Activated CD8-positive, alpha-beta memory T cell treated with anti-CD3 and anti-CD28 coated beads, Interleukin-2, amount 50 U/mL, for 48 hours (primary cell): ENCODE measurements at places on chromosomes 1 and 21.

DNA sequence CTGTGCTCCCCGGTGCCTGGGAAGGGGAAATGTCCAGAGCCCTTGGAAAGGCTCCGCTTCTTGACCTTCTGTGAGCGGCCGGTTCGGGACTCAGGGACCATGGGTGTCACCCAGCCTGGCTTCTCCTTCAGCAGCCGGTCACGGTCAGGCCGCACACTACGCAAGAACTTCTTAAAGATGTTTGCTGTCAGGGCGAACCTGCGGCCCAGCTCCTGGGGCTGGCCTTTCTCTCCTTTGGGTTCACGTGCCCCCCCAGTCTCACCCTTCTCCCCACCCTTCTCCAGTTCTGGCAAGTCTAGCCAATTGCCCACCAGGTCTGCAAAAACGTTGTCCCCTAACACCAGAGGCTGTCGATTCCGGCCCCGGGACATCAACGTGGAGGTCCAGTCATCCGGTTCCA, 12.1 kb downstream of the INKA2 start:
- DNase-seq: peak; percentile 40

- DNase-seq: no peak
Observed at GRCh38 chr1:161359291-161359690, 8.4 kb downstream of the CFAP126 start.

GRCh38 chr1:95311014-95311413, 77.0 kb downstream of the RWDD3 start:
- DNase-seq: no peak

DNA sequence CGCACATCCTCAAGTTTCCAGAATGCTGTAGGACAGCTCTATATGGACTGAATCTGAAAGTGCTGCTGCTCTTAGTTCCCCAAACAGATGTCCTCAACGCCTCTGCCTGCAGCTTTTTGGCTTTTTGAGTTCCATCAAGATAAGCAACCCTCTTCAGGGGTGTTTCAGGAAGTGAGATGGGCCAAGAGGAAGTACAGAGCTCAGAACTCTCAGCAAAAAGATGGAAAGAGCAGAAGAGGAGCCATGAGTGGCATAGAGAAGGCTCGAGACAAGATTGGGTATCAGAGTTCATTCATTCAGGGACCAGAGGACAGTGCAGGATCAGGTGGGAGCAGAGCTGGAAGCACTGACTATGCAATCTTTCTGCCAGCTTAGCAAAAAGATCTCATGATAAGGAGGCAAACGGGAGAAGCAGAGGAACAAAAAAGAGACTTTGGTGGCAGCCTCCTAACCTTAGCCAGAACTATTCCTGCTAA, at the start of the genes ADORA3 and TMIGD3:
TSS of gene ADORA3 (minus strand) at position 49 of the 476 bp plus-strand sequence. CDS start 279 bp downstream, outside the sequence.
TSS of gene TMIGD3 (minus strand) at position 49 of the 476 bp plus-strand sequence. CDS start 279 bp downstream, outside the sequence.
- DNase-seq: no peak

DNA sequence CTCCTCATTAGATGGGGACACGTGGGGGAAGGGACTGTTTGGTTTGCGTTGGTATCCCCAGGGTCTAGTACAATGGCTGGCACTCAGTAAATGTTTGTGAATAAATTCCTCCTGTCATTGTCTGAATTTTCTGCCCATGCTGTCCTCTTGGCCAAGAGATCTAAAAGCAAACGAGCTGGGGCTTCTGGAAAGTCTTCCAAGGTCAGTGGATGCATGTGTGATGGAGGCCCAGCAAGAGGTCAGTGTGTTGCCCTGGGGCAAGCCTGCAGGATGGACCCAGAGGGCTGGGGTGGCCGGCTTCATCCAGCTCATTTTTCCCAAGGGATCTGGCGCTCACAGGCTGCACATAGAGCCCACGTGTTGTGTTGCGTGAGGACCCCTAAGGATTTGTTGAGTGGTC, 30.0 kb upstream of the JUN start:
- DNase-seq: no peak

- DNase-seq: no peak
Observed at GRCh38 chr1:9344426-9345200, 51.9 kb downstream of the SPSB1 start.

DNA sequence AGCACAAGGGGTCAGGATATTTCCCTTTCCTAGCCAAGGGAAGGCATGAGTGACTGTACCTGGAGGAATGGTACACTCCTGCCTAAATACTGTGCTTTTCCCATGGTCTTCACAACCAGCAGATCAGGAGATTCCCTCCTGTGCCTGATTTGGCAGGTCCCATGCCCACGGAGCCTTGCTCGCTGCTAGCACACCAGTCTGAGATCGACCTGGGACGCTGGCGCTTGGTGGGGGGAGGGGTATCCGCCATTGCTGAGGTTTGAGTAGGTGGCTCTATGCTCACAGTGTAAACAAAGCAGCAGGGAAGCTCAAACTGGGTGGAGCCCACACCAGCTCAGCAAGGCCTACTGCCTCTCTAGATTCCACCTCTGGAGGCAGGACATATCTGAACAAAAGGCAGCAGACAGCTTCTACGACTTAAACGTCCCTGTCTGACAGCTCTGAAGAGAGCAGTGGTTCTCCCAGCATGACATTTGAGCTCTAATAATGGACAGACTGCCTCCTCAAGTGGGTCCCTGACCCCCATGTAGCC, 486.0 kb upstream of the CHRM3 start:
- no peak for DNase-seq

- no peak for DNase-seq
Observed at GRCh38 chr1:228147151-228147693, 2.5 kb upstream of the GJC2 start.

- DNase-seq: no peak
Observed at GRCh38 chr21:25512095-25513081, 94.9 kb downstream of the MRPL39 start.

DNA sequence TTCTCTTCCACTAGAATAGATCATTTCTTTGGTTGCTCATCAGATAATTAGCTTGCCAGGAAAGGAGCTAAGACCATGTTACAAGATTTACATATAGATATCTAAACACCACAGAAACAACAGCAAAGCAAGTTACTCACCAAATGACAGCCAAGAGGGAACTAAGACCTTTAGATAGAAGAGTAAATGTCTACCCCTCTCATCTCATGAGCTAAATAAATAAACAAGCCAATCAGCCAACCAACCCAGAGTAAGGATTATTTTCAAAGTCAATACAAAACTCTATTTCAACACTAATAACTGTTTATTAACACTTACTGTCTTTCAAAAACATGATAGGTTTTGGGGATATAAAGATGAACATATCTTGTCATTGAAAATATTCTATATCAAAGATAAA, 474.7 kb downstream of the LMO4 start:
- no peak for DNase-seq

DNA sequence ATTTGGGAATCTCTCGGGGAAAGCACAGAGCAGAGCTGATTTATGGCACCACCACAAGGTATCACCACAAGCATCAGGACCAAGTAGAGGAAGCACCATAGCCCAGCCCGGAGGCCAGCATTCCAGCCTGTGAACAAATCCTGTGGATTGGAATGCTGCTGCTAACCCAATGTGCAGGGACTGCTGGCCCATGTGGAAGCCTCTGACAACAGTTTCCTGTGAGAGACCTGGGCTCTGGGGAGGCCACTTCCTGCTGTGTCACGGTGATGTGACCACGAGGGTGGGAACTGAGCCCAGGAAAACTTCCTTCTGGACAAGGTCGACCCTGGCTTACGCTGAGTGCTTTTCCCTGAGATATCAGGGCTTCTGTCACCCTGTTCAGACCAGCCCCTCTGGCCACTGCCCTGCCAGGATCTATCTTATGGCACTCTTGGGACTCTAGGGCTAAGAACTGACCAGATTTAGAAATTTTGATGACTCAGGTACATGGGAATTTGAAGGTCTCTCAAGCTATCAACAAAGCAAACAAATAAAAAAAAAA, 88.3 kb upstream of the NGF start:
- DNase-seq: no peak

- no peak for DNase-seq
Observed at GRCh38 chr1:220841293-220841692, 38.0 kb upstream of the HLX start.

- no peak for DNase-seq
Observed at GRCh38 chr1:25469177-25469576, 38.5 kb downstream of the MACO1 start.

GRCh38 chr1:201295861-201296260, 12.6 kb downstream of the PKP1 start:
- DNase-seq: no peak

GRCh38 chr1:60280819-60281218, 207.2 kb upstream of the C1orf87 start:
- DNase-seq: no peak

GRCh38 chr1:38244218-38244845, 197.7 kb upstream of the POU3F1 start:
- DNase-seq: no peak

- DNase-seq: no peak
Observed at GRCh38 chr1:223430236-223430635, 37.0 kb downstream of the CCDC185 start.

GRCh38 chr1:205239078-205239477, 11.3 kb downstream of the TMCC2 start:
- DNase-seq: peak; percentile 48

DNA sequence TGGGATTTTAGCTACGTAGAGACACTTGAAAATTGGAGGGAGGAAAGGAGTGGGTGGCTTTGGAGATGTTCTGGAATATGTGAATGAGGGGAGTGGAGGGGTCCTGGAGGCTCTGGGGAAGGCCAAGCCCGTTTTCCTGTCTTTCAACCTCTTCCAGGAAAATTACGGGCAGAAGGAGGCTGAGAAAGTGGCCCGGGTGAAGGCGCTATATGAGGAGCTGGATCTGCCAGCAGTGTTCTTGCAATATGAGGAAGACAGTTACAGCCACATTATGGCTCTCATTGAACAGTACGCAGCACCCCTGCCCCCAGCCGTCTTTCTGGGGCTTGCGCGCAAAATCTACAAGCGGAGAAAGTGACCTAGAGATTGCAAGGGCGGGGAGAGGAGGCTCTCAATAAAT, 442 bp upstream of the RUSC1 start:
- no peak for DNase-seq

- peak; percentile 77 for DNase-seq
Observed at GRCh38 chr1:24929398-24930259, 447 bp downstream of the RUNX3 start.

DNA sequence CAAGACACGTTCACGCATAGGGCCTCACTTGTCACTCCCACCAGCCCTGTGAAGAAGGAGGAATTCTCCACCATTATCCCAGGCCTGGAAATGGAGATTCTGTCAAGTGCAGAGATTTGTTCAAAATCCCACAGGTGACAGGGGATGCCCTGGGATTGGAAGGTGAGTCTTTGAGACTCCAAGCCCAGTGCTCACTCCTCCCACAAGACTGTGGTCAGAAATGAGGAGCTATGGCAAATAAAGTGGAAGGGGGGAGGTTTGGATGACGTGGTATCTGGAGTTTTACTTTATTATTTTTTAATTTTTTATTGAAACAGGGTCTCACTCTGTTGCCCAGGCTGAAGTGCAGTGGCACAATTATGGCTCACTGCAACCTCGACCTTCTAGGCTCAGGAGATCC, 12.8 kb upstream of the FOXO6 start:
- DNase-seq: peak; percentile 7

DNA sequence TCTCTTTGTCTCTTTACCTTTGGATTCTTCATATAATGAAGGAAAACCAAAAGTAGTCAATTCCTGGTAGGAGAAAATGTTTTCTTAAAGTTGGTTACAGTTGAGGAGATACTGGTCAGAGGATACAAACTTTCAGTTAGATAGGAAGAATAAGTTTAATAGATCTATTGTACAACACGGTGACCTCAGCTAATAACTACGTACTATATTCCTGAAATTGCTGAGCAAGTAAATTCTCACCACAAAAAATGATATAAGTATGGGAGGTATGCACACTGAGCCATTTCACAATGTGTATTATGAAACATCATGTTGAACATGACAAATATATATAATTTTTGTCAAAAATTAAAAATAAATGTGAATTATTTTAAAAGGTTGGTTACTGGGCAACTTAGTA, 20.4 kb downstream of the SSX2IP start:
- DNase-seq: no peak

GRCh38 chr1:7884757-7885156, 31.9 kb upstream of the UTS2 start:
- no peak for DNase-seq

- no peak for DNase-seq
Observed at GRCh38 chr1:218224101-218224500, 61.0 kb upstream of the RRP15 start.

DNA sequence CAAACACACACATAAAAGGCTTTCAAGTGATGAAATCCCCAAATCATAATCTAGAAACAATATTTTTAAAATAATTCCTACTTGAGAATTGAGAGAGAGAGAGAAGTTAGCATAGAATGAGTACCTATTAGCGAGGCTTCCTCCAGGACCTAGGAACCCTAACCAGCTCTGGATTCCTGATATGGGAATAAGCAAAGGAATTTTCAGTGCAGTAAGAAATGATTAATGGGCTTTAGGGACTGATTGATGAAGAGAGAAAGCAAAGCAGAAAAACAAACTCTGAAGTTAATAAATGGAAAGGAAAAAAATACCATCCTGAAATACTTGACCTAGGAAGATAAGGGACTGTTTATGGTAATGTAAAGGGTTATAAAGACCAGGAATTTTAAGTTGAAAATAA, 60.6 kb downstream of the WARS2 start:
- no peak for DNase-seq

GRCh38 chr1:196056966-196057365, 551.3 kb downstream of the KCNT2 start:
- DNase-seq: no peak

- DNase-seq: no peak
Observed at GRCh38 chr1:175043824-175044223, 20.6 kb upstream of the MRPS14 start.

DNA sequence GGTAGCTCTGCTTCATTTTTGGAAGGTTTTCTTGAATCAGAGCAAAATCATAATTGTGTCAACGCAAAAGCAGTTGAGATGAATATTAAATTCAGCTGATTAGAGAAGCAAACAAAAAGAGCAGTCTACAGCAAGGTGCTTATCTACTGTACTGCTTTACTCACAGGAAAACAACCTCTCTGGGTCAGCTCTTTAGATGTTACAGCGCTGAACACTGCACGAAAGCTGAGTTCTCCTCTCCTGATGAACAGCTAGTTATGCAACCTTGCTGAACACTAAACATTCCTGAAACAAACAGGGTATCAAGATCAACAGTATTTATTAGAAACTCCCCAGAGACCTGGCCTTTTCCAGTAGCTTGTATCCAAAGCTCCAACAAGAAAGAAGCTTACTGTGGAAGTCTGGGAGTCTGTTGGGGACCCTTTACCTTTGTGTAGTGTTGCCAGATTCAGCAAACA, 41.3 kb downstream of the TBCE start:
- DNase-seq: peak; percentile 20
